Tibial nerve (tissue), 4 donors: ENCODE measurements at places on chromosomes 12 and 14.

- no peak for DNase-seq
Measured at GRCh38 chr12:25322351-25322750, 71.6 kb upstream of the KRAS start.

- DNase-seq: no peak
Measured at GRCh38 chr12:80205960-80206359, 106.6 kb downstream of the OTOGL start.

DNA sequence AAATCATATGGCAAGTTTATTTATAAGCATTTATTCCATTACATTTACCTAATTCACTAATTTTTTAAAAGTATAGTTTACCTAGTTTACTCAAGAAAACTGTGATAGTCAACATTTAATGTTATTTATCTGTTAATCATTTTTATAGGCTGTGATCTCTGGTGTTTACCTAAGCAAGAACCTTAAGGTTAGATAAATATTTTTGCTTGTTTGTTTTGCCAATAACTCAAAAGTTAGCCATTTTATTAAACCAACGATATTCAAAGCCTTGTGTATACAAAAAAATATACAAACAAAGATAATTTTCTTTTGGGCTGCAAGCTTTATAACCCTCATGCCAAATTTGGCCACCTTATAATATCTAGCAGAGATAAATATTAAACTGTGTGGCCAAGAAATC lies 157.3 kb downstream of the SLCO1B3 start:
- DNase-seq: no peak

DNA sequence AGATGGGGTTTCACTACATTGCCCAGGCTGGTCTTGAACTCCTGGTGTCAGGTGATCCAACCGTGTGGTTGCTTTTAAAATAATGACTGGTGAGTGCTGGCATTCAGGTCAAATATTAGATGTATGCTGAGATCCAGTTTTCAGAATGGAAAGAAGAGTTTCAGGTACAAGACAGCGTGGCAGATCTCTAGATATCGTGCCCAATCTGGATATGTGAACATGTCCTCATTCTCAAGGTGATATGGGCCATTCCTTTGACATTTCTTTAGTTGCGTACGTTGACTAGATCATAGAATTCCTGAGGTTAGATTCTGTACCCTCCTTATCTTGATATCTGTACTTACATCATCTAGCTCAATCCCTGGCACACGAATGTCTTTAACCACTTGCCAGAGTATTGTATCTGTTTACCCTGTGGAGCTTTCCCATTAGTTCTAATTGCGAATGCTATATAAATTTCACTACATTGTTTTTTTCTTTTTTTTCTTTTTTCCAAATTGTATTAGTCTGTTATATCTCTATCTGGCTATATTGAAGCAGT lies 80.2 kb downstream of the ANO6 start:
- no peak for DNase-seq

GRCh38 chr14:93212432-93212831 lies 5.4 kb downstream of the UBR7 start:
- no peak for DNase-seq

DNA sequence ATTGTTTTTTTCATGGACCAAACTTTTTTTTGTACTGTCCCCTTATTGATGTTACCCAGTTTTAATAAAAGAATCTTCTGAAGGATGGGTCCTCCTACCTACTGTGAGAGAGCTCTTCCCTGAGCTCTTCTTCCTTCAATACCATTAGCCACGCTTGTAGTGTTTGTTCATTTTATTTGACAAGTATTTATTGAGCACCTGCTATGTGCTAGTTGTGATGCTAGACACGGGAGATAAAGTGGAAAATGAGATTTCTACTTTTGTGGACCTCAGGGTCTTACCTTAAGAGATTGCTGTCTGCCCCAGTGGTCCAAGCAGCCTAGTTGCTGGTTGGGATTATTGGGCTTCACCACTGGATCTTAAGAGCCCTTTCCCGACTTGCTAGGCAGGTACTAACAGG lies 3.2 kb upstream of the GPD1 start:
- DNase-seq: no peak

GRCh38 chr12:119117936-119118335 lies 60.8 kb upstream of the HSPB8 start:
- no peak for DNase-seq
